ENCODE measurements at places on chromosomes 7 and 10. TPM values are rescaled to one million over a fixed set of nuclear protein-coding genes. Genes with fewer than 3 reads are reported as not detected.

- DNase-seq, result no peak
Observed at GRCh38 chr7:151392426-151392825, 17.4 kb downstream of the WDR86 start.

DNA sequence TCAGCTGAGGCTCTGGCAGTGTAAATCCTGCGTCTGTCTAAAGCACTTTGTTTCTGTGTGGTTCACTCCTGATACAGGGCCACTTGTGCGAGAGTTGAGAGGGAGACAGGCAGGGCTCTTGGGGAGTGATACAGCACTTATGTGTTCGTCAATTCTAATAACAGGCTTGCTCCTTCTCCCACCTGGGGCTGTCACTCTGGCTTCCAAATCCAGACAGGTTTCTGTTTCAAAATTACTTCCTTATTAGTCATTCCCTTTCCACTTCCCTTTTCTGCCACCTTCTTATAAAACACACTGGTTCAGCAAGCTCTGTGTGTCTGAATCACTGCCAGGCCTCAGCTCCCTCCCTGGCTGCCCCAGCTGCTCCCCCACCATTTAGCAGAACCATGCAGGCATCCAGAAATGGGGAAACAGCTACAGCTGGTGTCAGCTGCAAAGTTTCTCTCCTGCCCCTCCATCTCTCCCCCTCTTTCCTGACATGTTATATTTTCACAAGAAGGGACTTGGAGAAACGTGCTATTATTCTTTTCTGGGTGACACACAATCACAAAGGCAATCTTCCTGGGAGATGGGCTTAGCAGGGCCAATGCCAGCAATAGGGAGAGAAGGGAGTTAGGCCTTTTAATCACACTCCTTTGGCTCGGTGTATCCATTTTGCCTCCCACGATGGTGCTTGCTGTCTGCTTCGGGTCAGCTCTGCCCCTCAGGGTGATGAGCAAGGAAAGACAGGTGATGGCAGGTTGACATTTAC, 58.4 kb upstream of the ZNRF2 start:
- peak; percentile 82 for DNase-seq

GRCh38 chr10:88879534-88880281, at the start of gene STAMBPL1:
STAMBPL1 (plus strand) TSS chr10:88880245; CDS start chr10:88901709, 21,464 bp downstream.
- peak; percentile 80 for DNase-seq

DNA sequence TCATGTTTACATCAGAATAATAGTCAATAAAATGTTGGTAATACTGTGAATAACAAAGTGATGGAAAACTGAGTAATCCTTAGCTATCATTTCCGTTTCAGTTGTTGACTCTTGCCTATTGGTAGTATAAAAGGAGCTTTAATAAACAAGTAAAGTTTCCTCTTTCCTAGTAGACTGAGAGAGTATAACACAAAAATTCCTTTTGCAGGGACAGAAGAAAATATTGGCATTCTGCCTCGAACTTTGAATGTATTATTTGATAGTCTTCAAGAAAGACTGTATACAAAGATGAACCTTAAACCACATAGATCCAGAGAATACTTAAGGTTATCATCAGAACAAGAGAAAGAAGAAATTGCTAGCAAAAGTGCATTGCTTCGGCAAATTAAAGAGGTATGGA, 9.4 kb downstream of the KIF20B start:
- DNase-seq, result no peak

DNA sequence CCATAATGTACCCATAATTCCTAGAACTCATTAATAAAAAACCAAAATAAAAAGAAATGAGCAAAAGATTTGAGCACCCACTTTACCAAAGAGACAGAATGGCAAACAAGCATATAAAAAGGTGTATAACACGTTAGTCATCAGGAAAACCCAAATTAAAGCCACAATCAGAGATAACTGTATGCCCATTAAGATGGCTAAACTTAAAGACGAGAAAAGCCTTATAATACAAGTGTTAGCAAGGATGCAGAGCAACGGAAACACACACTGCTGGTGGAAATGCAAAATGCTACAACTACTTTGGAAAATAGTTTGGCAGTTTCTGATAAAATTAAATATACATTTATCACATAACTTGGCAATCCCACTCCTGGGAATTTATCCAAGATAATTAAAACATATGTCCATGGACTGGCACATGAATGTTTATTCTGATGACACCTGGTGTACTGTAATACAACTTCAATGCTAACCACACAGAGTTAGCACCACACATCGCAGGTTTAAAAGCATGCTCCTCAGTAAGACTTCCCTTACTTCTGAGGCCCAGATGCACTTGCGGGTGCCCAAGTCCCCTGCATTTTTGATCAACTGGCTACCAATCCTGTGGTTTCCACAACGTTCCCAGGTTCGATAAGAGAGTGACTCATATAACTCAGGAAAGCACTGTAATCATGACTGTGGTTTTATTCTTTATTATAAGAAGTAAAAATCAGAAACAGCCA, 158.6 kb downstream of the SNX13 start:
- no peak for DNase-seq

MALRD1 gene
- total RNA-seq, result 0.36 TPM

ZNF804B gene
- total RNA-seq, result not detected

Measured in left colon (tissue), 2 donors.